NCI-H774 (cell line): ENCODE measurements at places on chromosomes 7 and 10.

- no peak for DNase-seq
Measured at GRCh38 chr10:58335306-58336005, 650 bp downstream of the UBE2D1 start.

DNA sequence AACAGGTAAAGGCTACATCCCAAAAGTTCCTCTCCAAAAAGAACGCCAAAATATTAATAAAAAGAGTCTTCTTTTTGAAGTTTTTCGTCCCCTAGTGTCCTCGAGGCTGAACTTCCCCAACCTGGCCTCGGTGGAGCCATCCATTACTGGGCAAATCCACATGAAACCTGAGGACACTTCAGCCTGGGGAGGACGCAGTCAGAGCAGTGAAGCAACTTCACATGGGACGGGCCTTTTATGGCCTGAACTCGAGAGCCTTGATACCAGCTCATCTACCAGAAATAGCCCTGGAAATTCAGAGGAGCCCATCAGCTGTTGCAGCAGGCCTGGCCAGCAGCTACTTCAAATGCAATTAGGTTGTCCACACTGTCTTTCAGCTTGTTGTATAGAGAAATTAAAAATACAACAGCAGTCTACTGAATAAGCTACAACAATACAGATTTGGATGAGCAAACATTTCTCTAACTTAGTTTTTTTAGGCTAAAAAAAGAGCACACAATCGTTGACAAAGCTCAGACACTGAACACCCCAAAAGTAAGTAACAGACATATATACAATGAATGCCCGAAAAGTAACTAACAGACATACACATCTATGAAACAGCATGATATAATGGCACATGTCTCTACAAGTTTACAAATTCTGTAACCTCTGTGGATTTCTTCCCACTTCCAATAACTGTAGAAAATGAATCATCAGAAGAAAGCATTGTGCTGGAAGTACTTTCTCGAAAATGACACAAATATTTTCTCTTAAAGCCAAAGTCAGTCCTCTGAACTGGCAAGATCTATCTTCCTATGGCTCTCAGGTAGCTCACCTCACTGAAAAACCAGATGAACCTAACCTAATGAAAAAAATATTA is at the start of gene SVIL:
SVIL (minus strand) TSS at position 208 of the 862 bp plus-strand sequence. CDS start 79,913 bp downstream, outside the sequence.
- DNase-seq, result no peak

GRCh38 chr7:130365511-130366441 is 14.5 kb upstream of the CPA1 start:
- DNase-seq, result peak; percentile 99

GRCh38 chr10:71302874-71303568 is 16.0 kb upstream of the SLC29A3 start:
- peak; percentile 19 for DNase-seq

DNA sequence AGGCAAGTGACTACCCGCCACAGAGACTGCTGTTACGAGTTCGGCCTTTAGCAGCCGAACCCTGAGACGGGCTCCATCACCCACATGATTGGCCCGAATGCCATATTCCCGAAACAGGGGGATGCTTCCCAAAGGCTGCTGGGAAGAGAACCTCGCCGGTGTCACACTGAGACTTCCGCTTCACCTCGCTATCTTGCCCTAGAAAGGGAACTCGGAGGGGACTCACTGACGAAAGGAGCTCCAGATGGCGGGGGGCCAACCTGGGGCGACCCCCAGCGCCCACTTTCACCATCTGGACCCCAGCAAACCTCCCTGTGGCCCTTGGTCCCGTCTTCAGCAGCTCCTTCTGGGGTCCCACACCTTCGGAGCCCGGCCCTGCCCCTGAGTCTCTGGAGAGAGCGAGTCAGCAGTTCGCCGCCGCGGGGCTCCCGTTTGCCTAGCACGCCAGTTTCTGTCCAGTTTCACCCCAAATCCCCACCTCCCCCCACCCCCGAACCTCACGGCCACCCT is 529 bp downstream of the HPS1 start:
- DNase-seq, result no peak

DNA sequence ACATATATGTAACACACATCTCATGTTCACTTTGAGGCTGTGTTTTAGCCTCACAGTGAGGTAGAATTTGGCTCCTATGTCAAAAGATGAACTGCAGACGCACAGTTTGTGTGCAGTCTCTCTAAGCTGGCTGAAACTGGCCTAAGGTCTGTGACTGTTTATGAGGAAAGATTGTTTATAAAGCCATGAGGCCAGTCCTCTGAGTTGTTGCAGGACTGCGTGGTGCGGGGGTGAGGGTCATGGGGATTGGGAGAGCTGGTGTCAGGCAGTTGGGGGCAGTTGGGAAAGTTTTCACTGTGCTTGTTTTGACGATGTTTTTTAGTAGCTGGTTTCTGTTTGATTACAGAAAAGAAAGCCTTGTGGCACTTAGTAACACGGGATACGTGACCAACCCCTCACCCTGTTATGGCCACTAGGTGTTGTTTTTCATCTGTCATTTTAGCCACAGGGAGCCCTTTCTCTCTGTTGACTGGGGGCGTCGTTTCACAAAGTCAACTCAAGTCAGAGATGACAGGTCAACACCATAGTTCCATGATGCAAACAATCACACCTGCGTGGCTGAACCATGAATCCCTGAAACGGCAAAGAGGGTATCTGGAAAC is 310.9 kb downstream of the CCDC3 start:
- DNase-seq, result peak; percentile 49

GRCh38 chr7:94022550-94022949 is 18.4 kb upstream of the BET1 start:
- DNase-seq, result no peak
